ENCODE measurements at places on chromosomes 5 and 9. TPM values are rescaled to one million over a fixed set of nuclear protein-coding genes. Genes with fewer than 3 reads are reported as not detected.

GRCh38 chr9:74940600-74940999 is 12.1 kb downstream of the C9orf40 start:
- no peak for DNase-seq

Gene KIF27
- total RNA-seq = 13.3 TPM

GRCh38 chr9:88923092-88923491 is 68.2 kb upstream of the S1PR3 start:
- DNase-seq = no peak

- DNase-seq = no peak
Measured at GRCh38 chr9:129934041-129934591, 98.9 kb downstream of the USP20 start.

DNA sequence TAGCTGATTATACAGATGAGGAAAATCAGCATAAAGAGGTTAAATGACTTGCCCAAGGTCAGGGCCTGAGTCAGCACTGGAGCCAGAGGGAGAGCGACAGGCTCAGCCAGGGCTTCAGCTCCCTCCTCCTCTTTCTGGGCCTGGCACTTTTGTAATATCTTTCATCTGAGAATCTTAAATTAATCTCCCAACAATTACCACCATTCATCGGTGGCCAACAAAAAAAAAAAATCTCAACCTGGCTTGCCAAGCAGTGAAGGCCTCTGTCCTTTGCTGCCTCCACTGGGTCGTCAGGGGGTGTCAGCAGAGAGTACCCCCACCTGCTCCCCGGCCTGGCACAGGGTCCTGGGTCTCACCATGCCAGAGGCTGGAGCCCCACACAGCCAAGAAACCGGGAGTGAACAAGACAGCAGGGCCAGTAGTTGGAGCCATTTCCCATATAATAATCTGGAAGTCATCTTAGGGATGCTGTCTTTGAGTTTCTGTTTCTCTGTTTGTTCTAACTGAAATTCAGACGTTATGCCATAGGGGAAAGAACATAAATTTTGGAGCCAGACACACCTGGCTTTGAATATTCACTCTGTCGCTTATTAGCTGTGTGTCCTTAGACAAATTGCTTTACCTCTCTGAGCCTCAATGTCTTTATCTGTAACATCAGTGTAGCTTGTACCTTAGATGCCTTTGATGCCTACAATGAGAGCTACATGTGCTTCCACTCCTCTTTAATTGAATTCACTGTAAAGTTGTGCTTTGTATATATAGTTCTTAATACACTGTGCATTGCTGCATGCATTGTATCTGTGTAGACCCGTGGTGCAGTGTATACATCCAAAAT is 299.9 kb upstream of the MSX2 start:
- DNase-seq = no peak

- DNase-seq = no peak
Measured at GRCh38 chr9:126000731-126001580, 253.8 kb downstream of the PBX3 start.

GRCh38 chr5:4086081-4086480 is 490.4 kb downstream of the IRX1 start:
- DNase-seq = no peak

DNA sequence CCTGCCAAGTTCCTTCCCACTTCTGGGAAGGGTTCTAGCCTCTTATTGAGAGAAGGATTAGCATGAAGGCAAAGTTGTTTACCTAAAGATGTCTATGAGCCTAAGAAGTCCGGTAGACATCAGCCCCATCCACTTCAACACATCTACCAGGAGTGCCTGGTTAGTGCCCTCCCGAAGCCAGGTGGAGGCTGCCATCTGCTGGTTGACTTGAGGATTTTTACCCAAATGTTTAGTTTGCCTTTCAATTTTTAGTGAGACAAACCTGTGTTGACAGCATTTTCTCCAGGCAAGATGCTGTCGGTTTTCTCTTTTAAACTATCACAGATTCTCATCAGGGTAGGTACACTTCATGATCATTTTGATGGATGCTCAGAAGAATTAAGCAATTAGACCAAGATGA is 83.6 kb upstream of the TNFSF8 start:
- peak; percentile 64 for DNase-seq

DNA sequence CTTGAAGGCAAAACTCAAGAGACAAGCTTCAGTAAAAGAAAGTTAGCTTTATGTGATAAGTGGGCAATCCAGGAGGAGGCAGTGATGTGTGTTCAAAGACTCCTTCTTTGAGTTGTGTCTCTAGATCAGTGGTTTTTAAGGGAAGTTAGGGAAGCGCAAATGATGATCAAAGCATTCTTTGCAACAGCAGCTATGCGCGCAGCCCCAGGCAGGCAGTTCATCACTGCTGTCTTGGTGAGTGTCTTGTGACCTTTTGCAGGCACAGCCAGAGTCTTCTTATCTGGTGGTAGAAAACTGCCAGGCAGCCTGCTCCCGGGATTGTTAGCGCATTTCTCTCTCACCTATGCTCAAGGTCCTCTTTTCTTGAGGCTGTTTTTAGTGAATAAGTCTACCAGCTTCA is 40.3 kb upstream of the CLK4 start:
- no peak for DNase-seq

All from renal cortical epithelial cell (primary cell).